ENCODE measurements at places on chromosomes 5 and 9.

GRCh38 chr5:168899673-168900072, 320.5 kb upstream of the PANK3 start:
- no peak for DNase-seq

GRCh38 chr5:68962757-68963484, 130.9 kb upstream of the SLC30A5 start:
- peak; percentile 68 for DNase-seq

DNA sequence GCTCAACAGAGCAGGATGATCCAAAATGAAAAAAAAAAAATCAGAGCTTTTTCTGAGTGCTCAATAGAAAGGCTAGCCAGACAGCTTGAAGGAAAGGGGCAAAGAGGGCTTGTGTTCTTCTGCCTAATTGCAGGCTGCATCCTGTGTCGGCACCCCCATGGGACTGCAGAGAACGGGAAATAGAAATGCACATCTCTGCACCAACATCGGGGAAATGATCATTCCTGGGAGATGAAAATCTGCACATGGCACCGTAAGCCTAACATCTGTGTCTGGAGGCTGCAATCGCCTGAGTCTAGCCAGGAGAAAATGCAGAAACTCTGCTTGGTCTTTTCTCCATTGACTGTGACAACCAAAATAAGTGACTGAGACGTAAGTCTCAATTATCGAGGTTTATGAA, 243.9 kb downstream of the ICE1 start:
- DNase-seq, result no peak

- DNase-seq, result no peak
Observed at GRCh38 chr5:155595791-155596190, 582.2 kb downstream of the KIF4B start.

DNA sequence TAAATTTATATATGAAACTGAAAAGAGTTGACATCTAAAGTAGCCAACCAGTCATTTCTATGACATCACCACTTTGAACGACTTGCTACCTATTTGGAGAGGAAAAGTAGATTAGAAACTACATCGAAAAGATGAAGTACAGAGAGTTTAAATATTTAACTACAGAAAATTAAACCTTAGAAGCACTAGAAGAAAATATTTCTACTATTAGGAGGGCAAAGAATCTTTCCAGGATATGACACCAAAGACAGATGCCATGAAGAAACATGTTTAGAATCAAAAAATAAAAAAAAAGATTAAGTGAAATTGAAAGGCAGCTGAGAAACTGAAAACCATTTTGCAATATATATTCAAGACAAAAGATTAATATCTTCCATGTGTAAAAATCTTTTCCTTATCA, 144.7 kb downstream of the COL23A1 start:
- no peak for DNase-seq

GRCh38 chr5:368183-369084, 46.9 kb downstream of the AHRR start:
- no peak for DNase-seq

DNA sequence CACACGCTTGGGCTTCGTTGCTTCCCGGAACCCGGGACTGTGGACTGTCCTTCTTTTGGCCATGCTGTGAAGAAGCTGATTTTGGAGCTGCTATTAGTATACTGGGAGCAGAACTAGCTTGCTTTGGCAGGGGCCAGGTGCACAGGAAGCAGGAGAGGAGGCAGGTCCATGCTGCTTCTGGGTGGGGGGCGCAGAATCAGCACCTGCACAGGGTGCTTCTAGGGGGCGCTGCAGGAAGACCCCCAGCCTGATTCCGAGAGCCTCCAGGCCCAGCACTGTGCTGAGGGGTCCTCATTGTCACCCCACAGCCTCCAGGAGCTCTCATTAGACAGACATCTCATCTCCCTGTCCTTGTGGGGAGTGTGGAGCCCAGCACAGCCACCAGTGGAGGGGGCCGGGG, 252.6 kb upstream of the IRX4 start:
- DNase-seq, result no peak

GRCh38 chr5:106418196-106418595, 1252.5 kb downstream of the EFNA5 start:
- no peak for DNase-seq

DNA sequence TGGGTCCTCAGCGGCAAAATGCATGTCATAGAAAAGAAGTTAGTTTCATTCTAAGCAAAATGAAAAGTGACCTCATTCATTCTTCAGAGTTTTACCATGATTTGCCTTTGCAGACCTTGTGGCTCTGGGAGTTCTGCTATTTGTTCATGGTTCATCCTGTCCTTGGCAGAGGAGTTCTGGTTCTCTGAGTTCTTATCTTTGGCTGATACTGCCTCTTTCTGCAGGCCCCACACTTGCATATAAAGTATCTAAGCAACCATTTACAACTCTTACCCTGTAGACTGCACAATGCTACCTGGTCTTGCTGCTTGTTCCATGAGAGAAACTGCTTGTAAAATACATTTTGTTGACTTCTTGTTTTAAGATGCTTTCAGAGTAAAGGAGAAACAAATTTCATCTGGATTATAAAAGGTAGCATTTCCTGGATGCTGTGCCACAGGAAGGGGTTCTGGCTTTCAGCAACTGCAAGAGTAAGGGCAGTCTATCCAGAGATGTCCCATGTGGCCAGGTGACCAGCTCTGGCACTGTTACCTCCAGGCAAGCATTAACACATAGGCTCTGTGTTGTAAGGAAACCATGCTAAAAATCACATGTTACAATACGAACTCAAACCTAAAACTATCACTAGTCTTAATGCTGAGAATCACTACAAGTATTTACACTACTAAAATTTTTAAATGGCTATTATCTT, 513.2 kb downstream of the SPOCK1 start:
- DNase-seq, result no peak

GRCh38 chr9:13278368-13279246, 885 bp downstream of the MPDZ start:
- DNase-seq, result no peak

- DNase-seq, result no peak
Observed at GRCh38 chr5:137666461-137666850, 69.4 kb downstream of the KLHL3 start.

GRCh38 chr5:178324481-178325310, 92.1 kb upstream of the PHYKPL start:
- no peak for DNase-seq

GRCh38 chr5:109155625-109156024, 254.1 kb downstream of the PJA2 start:
- DNase-seq, result no peak

- no peak for DNase-seq
Observed at GRCh38 chr9:8727191-8727590, 927.6 kb upstream of the DMAC1 start.

GRCh38 chr9:98862936-98863335, 55.5 kb downstream of the GALNT12 start:
- DNase-seq, result no peak

DNA sequence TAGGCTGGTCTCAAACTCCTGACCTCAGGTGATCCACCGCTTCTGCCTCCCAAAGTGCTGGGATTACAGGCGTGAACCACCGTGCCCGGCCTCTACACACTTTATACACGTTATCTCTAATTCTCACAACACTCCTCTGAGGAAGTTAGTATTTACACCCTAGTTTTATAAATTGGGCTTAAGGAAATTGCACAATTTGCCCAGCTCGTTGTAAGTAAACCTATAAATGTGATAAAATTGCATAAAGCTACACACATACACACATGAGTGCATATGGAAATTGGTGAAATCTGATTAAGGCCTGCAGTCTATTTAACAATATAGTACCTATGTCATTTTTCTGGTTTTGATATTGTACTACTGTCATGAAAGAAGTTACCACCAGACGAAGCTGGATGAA, 4.4 kb upstream of the SLC4A9 start:
- no peak for DNase-seq

Measured in RKO (cell line).